ENCODE measurements at places on chromosomes 11 and 22. TPM values are rescaled to one million over a fixed set of nuclear protein-coding genes. Genes with fewer than 3 reads are reported as not detected.
A peak's percentile ranks its signal among the peaks of the same experiment; 100 is the strongest.

GRCh38 chr11:13341026-13341425 lies 63.4 kb downstream of the BMAL1 start:
- DNase-seq, result no peak

GRCh38 chr11:93059117-93059957 lies 89.9 kb downstream of the MTNR1B start:
- DNase-seq, result no peak

DNA sequence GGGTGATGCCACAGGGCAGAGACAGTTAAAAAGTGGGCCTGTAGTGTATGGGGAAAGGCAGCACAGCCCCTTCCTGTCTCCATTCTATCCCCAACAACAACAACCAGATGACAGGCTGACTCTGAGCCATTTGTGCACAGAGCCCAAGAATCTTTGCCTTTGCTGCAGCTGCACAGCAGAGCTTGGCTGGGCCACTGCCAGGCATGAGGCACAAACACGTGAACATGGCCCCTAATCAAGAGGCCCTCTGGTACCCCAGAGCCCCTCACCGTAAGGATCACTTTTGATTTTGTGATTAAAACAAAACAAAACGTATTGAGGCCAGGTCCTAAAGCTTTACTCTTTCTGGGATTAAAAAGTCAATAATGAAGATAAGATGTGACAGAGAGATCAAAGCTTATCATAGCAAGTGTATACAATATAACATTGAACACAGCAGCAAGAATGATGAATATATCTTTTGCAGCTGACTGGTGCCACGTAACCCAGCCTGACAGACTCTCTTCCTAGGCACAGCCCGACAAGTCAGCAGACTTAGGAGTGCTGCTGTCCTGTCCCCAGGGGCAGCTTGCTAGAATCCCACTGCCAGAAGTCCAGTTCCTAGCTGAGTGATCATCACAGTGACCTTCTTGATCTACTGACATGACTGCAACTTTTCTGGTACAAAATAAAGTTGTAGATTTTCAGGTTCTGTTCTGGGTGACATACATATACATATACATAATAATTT lies 117.8 kb downstream of the SERGEF start:
- DNase-seq, result peak; percentile 36

- DNase-seq, result no peak
Measured at GRCh38 chr22:27545085-27545484, 256.5 kb downstream of the MN1 start.

DNA sequence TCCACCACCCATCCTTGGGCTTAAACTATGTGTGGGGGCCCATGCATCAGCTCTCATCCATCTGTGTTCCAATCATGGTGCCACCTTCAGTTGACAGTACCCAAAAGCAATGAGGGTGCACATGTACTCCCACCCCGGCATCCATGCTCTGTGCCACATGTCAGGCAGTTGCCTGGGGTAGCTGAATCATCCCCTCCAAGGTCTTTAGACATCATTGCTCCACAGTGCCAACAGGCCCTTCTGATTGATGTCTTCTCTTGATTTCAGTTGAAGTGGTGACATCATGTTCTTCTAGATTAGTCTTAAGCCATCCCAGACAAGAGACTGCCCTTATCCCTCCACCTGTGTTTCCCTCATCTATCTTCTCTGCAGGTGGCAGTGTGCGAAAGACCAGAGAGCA lies 42.5 kb downstream of the TMPRSS5 start:
- no peak for DNase-seq

GRCh38 chr11:66815646-66816045 lies 27.6 kb upstream of the RCE1 start:
- no peak for DNase-seq

GRCh38 chr11:27926981-27927481 lies 180.9 kb downstream of the KIF18A start:
- DNase-seq, result no peak

- peak; percentile 53 for DNase-seq
Measured at GRCh38 chr22:24950272-24950902, 2.1 kb upstream of the KIAA1671 start.

- DNase-seq, result no peak
Measured at GRCh38 chr11:2576549-2576948, 123.2 kb downstream of the KCNQ1OT1 start.

DNA sequence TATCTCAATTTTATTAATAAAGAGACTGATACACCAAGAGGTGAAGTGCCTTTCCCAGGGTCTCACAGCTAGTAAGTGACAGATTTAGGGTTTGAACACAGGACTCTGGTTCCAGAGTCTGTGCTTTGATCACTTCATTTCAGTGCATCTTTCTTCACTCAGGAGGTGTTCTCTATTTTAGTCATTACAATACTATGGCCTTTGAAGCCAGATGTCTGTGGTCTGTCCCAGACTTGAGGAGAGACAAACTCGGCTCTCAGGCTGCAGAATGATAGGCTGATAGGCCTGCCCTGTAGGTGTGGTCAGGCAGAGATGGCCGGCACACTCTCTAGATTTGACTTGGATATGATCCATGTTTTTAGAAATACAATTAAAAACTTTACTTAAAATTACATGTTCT lies 478.5 kb upstream of the CCDC90B start:
- no peak for DNase-seq

- DNase-seq, result no peak
Measured at GRCh38 chr11:27723687-27724086, 23.4 kb upstream of the BDNF start.

DNA sequence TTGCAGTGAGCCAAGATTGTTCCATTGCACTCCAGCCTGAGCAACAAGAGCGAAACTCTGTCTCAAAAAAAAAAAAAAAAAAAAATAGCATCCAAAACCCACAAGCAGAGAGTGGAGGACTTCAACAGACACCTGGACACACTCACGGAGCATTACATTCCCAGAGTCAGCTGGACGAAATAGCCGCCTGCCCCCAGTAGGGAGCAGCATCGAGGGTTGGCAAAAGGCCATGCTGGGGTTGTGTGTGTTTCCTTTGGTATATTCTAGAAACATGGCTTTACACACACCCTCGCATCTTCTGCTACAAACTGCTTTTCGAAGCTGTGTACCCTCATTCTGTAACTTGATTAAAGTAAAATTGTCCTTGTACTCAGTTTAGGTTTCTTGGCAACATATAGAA lies 5.3 kb downstream of the ADA2 start:
- no peak for DNase-seq

DNA sequence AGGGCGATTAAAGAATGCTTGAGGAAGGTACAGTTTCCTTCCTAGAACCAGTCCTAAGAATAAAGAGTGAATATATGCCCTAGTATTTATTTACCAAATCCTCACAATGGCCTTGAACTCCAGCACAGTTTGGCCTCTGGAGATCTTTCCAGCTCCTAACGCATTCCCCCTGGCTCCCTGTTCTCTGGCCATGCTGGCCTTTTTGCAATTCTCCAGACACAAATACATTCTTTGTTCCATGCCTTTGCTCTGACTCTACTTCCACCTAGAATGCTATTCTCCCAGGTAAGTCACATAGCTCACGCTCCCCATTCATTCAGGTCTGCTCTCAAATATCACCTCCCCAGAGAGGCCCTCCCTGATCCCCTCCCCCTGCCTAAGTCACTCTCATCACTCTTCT lies 3.7 kb upstream of the DGKZ start:
- DNase-seq, result no peak

DNA sequence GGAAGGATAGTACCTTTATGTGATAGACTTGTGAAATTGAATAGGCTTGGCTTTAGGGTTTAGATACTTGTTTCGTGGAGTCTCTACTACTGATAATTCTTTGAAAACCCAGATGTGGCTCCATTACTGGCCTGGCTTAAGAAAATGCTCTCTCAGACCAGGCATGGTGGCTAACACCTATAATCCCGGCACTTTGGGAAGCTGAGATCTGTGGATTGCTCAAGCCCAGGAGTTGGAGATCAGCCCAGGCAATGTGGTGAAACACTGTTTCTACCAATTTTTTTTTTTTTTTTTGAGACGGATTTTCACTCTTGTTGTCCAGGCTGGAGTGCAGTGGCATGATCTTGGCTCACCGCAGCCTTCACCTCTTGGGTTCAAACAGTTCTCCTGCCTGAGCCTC lies 40.9 kb downstream of the ATG13 start:
- DNase-seq, result no peak

DNA sequence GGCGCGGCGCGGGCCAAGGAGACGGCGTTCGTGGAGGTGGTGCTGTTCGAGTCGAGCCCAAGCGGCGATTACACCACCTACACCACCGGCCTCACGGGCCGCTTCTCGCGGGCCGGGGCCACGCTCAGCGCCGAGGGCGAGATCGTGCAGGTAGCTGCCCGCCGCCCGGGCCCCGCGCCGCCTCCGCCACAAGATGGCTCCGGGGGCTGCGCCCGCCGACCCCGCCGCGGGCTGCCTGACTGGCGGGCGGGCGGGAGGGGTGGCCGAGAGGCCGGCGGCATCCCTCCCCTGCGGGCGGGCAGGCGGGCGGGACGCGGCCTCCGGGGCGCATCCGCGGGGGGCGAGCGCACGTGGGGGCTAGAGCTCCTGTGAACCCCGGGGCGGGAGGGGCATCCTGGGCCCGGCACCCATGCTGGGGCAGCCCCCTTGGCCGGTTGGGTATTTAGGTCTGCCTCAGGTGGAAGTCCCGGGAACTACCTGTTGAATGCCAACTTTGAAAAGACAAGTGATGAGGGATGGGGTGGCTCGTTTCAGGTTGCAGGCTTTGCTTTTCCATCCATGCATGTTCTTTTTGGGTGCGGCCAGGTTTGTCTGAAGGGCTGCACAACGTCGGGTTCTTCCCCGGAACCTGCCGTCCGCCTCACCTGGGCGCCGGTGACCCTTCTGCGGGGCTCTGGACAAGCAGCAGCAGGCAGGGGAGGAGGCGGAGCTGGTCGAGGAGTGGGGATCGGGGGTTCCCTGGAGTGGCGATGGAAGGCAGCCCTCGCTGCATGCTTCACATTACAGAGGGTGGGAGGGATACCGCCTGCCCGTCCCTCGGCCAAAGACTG lies 760 bp downstream of the ZNRF3 start:
- peak; percentile 74 for DNase-seq

DNA sequence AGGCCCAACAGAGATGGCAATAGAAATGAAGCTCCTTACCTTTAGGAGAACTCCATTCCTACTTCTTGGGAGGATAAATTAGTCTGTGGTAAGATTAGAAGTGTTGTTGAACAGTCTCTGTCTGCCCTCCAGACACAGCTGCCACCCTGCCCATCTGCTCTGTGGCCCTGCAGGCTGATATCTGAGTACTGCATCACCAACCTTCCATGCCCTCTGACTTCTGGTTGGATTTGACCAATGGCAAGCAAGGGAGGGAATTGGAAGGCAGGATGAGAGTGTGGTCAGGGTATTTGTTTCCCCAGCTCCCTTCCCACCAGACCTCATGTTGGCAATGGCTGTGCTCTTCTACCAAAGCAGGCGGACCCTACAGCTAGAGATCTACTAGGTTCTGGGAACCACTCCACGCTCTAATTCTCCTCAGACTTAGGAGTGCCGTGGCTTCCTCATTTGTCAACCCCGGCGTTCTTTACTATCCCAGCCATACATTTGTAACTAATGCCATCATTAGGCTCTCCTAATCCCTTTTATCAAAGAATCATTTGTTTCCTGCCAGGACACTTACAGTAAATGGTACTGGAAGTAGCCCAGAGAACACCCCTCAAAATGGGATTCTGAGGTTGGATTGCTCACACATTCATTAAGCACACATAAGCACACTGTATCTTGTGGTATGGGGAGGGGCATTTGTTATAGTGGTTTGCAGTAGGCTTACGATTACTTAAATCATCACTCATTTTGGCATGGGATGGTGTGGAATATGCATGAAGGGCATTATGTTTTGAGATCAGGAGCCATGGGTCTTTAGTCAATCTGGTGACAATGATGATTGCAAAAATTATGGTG lies 35.4 kb upstream of the CD44 start:
- no peak for DNase-seq

DNA sequence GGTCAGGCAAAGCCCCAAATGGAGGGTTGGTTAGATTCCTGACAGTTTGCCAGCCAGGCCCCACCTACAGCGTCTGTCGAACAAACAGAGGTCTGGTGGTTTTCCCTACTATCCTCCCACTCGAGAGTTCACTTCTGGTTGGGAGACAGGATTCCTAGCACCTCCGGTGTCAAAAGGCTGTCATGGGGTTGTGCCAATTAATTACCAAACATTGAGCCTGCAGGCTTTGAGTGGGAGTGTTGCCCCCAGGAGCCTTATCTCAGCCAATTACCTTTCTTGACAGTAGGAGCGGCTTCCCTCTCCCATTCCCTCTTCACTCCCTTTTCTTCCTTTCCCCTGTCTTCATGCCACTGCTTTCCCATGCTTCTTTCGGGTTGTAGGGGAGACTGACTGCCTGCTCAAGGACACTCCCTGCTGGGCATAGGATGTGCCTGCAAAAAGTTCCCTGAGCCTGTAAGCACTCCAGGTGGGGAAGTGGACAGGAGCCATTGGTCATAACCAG lies 4.7 kb upstream of the TTC36 start:
- peak; percentile 52 for DNase-seq

GRCh38 chr11:32187111-32187510 lies 96.2 kb downstream of the RCN1 start:
- DNase-seq, result no peak

DNA sequence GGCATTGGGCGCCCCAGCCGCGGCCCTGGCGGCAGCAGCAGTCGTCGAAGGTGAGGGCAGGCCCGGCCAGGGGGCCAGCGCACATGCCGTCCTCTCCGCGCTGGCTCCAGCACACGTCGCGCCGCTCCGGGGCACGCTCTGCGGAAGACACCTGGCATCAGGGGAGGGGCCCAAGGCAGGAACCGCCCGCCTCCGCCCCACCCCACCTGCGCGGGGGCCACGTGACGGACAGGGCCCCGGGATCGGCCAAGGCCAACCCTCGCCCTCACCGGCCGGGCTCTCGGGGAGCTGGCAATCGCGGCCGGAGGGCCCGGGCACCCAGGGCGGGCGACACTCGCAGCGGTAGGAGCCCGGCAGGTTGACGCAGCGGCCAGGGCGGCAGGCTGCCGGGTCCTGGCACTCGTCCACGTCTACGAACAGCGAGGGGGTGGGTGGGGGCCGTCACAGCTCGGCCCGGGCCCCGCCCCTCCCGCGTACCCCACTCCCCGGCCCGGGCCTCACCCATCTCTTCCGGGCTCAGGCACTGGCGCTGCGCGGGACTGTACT lies 14.9 kb downstream of the SCYL1 start:
- DNase-seq, result peak; percentile 88

- DNase-seq, result no peak
Measured at GRCh38 chr11:123051146-123051545, 10.8 kb downstream of the HSPA8 start.

GRCh38 chr22:50621948-50622722 lies 5.8 kb downstream of the ARSA start:
- peak; percentile 16 for DNase-seq

Gene MS4A4A
- not detected for polyA plus RNA-seq

Gene TREH
- not detected for polyA plus RNA-seq

Gene MYBPC3
- polyA plus RNA-seq, result not detected

Gene FUT4
- 1.9 TPM for polyA plus RNA-seq

Gene SLC25A45
- polyA plus RNA-seq, result 3.1 TPM

Gene IGSF9B
- polyA plus RNA-seq, result 0.96 TPM

Gene MUC15
- polyA plus RNA-seq, result not detected

Gene KCNK4
- 0.16 TPM for polyA plus RNA-seq

Gene LDHAL6A
- not detected for polyA plus RNA-seq

Gene WBP2NL
- polyA plus RNA-seq, result 0.19 TPM

Data from SK-N-SH (cell line).